ENCODE measurements at places on chromosomes 11 and 22. TPM values are rescaled to one million over a fixed set of nuclear protein-coding genes. Genes with fewer than 3 reads are reported as not detected.

The LINC01488 gene
- not detected for total RNA-seq

The POLR3H gene
- total RNA-seq, result 18.1 TPM

The TMEM191B gene
- 1.8 TPM for total RNA-seq

The MS4A12 gene
- total RNA-seq, result not detected

The EHD1 gene
- 125 TPM for total RNA-seq

The OR2AT4 gene
- total RNA-seq, result not detected

All from mesangial cell (primary cell).